AG04449 (cell line): ENCODE measurements at places on chromosomes 11 and 22.

- DNase-seq, result no peak
These were observed 125.1 kb downstream of the TIMP3 start for GRCh38 chr22:32926600-32926999.

DNA sequence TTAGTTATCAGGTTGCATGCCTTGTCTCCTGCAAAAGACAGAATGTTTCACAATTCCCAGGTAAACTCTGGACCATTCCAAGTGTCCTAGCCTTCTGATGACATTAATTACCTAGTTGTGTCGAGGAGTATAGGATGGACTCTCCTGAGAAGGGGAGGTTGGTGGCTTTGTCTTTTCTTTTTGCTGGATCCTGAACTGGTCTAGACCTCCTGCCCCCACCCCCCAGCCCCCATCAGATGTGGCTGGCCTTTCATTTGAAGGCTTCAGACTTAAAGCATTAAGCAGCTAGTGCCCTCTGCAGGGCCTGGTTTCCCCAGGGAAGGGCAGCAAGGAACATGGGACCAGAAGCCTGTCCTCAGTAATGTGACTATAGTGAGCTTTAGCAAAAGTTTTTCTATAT, 9.7 kb downstream of the MCAM start:
- no peak for DNase-seq

DNA sequence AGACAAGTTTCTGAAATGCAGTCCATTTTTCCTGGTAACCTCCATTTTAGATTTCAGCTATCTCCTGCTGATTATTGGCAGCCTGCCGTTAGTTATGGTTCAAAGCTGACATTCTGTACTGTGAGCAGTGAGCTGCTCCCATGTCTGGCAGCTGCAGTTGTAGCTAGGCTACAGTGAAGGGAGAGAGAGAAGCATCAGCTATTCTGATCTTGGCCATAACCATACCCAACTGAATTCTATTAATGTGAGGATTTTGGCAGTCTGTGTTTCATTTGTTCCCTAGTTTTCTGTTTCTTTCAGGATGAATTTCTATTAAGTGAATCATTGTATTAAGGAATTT, 33.4 kb downstream of the SIK2 start:
- DNase-seq, result no peak

GRCh38 chr22:29443861-29444792, 5.7 kb downstream of the RFPL1 start:
- DNase-seq, result no peak

- no peak for DNase-seq
These were observed 266.7 kb upstream of the C11orf87 start for GRCh38 chr11:109155291-109155690.

DNA sequence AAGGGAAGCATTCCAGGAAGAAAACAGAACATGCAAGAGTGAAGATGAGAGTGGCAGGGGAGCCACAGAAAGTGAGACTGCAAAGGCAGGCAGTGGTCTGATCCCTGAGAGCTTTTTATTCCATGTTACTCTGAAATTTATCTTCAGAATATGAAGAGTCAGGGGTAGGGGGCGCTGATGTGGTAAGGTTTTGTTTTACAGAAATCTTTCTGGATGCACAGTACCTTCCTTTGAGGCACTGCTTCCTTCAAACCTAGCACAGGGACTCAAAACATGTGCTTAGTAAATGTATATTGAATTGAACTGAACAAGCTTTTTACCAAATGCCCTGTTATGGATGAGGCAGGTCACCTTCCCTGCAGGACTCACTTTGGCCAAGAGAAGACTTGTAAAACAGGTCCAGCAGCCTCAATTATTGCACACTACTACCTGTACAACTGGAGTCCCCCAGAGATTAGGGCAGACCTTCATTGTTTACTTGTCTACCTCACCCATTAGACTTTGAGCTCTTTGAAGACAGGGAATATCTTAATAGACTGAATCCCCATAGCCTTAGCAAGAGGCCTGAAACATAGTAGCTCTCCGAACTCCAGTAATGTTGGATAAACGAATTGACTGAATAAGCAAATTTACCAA, 2.2 kb downstream of the PAK1 start:
- no peak for DNase-seq

DNA sequence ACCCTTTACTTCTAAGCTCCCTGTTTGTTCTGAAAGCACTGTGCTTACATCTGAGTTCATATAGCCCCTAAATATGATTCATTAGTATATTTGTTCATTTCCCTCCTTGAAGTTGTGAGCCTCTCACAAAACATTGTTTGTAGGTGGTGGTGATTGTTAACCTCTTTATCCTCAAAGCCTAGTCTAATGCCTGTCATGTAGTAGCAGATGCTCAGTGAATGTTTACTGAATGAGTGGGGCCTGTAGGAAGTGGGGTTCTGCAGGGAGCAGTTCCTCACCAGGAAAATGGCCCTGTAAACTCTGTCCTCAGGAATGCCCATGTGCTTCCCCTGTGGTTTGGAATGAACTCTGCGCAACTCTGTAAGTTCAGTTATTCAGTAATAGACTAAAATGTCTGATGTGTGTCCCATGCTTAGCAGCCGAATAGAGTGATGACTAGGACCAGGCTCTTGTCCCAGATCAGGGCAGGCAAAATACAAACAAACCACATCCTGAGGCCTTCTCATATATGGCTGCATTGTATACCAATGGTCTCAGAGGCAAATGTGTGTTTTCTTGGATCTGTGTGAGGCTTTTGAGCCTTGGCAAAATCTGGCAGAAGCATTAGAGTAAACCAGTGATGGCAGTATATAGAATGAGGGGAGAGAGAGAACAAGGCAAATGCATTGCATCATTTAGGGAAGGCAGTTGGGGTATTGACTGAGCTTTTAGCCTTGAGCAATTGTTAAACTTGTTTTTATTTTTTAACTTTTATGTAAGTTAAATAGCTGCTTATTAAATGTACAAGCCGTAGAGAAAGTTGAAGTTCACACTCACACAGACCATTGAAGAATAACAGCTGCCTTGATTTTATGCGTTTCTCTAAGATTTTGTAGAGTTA, 91.4 kb upstream of the BIRC3 start:
- DNase-seq, result peak; percentile 92

DNA sequence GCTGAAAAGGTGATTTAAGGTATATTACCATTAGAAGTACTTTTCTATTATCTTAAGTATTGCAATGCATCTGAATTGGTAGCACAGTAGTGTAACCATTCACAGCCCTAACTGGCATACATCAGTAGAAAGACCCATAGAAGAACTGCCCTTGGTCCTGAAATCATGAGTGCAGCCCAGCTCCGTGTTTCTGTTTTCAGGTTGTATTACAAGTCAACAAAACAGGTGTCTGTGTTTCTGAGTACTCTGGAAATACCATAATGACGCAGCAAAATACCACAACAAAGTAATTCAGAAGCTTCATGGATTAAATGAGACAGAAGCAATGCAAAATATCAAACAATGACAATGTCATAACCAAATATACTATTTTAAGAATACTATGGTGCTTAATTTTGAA, 226.3 kb downstream of the OPCML start:
- DNase-seq, result no peak

GRCh38 chr22:32555581-32555980, 81.0 kb downstream of the FBXO7 start:
- no peak for DNase-seq

DNA sequence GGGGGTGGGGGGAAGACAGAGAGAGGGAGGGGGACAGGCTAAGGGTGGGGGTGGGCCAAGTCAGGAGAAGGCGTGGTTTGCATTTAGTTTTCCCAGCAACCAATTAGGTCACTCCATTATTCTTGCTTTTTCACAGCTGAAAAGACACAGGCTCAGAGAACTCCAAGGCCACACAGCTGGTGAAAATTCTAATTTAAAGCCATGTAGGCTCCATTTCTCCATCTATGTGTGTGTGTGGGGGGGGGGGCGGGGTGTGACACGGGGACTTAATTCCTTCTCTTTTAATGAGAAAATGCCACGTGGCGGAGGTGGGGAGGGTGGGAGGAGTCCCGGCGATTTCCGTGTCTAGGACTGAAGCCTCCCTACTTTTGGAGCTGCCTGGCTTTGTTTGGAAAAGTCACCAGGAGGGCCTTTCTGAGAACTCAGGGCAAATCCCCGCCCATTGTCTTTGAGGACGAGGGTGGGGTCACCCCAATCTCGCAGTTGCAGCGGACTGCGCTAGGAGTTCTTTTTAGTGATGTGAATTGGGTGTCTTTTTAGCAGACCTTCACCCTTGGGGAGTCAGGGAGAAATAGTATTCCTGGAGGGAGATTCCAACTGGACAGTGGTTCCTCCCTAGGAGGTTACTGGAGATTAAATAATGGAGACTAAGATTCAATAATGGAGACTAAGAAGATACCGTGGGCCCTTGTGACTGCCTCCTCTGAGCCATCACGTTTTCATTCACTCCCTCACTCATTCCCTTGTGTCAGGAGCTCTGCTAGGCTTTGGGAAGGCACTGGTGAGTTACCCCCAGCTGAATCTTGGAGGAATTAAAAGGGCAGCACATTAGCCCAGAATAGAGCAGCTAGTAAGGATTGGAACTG, 36.4 kb upstream of the PTPRJ start:
- DNase-seq, result no peak

DNA sequence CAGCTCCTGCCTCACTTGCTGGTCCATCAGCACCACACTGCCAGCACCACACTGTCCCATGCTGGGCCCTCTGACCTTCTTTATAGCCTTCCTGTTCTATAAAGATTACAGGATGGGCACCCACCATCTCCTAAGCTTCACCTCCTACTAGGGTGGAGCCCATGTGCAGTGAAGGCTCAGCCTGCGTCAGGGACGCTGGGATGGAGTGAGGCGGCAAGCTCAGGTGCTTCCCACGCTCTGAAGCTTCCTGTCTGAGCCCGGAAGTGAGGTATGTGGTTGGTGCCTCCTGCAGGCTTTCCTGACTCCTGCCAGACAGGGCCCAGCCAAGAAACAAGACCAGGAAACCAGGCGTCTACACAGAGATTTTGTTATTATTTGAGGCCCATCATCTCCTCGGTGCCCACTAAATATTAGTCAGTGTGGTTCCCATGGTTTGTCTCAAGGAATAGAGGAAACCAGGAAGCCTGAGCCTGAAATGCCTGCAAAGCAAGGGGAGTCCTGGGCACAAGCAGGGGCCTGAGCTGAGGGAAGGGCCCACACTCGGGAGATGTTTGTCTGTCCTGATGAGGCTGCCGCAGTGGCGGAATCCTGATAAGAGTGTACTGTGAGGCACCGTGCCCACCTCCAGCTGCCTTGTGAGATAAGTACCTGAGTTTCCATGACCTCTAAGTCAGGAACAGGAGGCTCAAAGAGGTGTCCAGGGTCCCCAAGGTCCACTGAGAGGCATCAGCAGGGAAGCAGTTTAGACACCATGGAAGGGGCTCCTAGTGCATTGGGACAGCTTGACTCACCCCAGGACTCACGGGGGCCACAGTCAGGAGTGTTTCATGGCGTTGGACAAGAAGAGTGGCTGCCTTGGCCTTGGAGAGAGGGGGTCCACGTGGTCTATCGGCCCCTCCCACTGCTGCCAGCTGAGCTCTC, 22.0 kb downstream of the RSPH14 start:
- DNase-seq, result no peak

GRCh38 chr11:114343493-114343892, 47.3 kb downstream of the NNMT start:
- DNase-seq, result no peak

GRCh38 chr22:29427176-29427760, 11.1 kb upstream of the RFPL1 start:
- DNase-seq, result no peak

- DNase-seq, result no peak
These were observed 20.8 kb upstream of the SLN start for GRCh38 chr11:107732689-107733051.

DNA sequence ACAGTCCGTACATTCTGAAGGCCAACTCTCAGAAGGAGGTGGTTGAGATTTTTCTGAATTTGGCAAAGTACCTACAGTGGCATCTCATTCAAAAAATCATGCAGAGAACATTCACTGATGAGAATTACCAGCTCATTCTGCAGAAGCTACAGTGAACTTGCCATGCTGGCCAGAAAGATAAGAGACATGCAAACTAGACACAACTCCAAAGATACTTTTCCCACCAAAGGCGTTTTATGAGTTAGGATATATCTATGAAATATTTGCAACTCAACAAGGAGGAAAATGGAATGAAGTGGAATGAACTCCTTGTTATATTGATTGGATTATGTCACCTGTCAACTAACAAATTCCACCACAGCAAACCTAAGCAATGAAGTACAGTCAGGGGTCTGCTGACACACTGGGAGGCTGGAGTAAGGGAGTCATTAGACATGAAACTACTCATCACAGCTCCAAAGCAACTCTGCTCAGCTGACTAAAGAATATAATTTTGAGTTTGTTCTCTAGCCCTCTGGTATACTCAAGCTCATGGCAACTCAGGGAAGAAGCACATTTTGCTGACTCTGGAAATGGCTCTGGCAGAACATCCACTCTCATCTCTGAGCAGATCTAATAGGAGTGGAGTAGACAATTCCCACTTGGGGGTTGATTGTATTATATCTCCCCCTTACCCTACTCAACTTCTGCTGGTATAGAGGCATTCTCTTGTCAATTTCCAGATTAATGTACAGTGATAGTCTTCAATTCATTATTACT, 22.9 kb downstream of the MAML2 start:
- no peak for DNase-seq

GRCh38 chr22:36155702-36156101, 4.9 kb downstream of the APOL3 start:
- DNase-seq, result no peak

DNA sequence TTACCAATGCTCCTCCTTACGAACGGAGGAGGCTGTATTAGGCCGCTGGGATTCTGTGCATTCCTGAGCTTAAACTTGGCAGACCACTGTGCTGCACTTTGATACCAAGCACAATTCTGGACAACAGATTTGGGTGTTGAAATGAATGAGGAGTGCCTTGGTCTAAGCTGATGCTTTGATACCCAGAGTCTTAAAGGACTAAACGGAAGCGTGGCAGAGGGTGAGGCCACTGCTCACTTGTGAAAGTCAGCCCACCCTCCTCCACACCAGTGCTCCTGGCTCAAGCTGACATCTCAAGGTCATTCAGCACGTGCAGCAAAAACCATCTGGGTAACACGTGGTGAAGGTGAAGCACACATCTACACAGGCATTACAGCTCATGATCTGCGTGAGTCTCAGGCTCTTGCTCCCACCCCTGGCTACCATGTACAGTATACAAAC, 85.9 kb downstream of the MICAL3 start:
- no peak for DNase-seq

- DNase-seq, result peak; percentile 89
These were observed 19.6 kb downstream of the KCTD21 start for GRCh38 chr11:78168539-78169477.

GRCh38 chr22:49996518-49997250, 15.9 kb downstream of the IL17REL start:
- DNase-seq, result no peak
